ENCODE measurements at places on chromosomes 2 and 18.

- no peak for DNase-seq
These were observed 26.8 kb downstream of the LAMA1 start for GRCh38 chr18:7090771-7091170.

DNA sequence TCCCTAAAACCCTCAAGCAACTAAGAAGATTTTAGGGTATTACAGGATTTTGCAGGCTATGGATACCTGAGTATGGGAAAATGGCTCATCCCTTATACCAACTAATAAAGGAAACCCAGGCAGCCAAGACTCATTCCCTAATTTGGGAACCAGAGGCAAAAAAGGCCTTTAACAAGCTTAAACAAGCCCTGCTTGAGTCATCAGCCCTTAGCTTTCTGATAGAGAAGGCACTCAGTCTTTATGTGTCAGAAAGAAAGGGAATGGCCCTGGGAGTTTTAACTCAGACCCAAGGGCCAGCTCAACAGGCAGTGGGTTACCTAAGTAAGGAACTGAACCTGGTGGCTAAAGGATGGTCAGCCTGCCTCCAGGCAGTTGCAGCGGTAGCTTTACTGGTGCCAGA, 96.9 kb upstream of the RMP24 start:
- no peak for DNase-seq

DNA sequence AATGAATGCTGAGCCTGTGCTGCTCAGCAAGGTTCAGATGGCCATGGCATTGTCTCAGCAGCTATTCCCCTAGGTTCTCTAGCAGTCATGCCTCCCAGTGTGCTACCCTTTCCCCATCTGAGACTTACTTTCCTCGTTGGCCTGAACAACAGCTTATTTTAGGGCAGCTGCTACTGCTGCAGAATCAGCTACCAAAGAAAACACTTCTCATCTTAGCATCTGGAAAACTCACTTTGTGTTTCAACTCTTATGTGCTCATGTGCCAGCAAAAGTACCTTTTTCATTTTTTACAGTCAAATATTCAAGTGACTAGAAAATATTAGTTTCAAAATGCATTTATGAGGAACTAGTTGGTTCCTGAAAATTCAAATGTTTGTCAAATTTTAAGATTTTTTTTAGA, 60.4 kb upstream of the ZNF397 start:
- no peak for DNase-seq

GRCh38 chr2:26363323-26363722, 16.7 kb upstream of the ADGRF3 start:
- DNase-seq, result no peak

- no peak for DNase-seq
These were observed 247.8 kb upstream of the SIX2 start for GRCh38 chr2:45256867-45257641.

GRCh38 chr18:21912339-21913239, 172.0 kb downstream of the MIB1 start:
- DNase-seq, result no peak

GRCh38 chr2:188751816-188752215, 222.4 kb upstream of the COL3A1 start:
- no peak for DNase-seq

GRCh38 chr2:109068811-109069210, 60.2 kb upstream of the SH3RF3 start:
- no peak for DNase-seq

DNA sequence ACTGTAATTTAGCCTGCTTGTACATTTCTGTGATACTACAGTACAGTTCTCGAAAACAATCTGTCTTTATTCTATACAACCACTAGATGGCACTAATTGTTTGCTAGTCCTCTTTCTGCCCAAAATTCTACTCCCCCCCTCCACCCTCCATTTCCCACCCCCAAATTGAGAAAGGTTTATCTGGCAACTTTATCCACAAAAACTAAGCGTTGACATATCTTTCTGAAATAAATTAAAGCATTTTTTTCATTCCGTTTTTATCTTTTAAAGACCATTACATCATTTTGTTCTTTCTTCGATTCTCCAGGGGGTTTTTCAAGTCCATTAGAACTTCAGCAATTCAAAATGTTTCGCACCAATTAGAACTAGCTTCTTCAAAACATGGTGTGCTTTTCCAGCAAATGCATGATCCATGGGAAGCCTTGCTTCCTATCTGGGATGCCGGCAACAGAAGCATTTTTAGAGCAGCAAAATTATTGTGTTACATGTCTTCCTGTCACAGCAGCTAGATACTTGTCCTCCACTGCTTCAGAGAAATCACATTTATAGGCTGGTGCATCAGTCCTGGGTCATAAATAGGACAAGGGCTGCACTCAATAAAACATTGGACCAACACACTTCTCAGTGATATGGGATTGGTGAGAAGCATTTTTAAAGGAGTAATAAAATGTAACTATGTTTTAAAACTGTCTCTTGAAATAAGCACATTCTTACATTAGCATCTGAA, 241.3 kb downstream of the PAX3 start:
- no peak for DNase-seq

DNA sequence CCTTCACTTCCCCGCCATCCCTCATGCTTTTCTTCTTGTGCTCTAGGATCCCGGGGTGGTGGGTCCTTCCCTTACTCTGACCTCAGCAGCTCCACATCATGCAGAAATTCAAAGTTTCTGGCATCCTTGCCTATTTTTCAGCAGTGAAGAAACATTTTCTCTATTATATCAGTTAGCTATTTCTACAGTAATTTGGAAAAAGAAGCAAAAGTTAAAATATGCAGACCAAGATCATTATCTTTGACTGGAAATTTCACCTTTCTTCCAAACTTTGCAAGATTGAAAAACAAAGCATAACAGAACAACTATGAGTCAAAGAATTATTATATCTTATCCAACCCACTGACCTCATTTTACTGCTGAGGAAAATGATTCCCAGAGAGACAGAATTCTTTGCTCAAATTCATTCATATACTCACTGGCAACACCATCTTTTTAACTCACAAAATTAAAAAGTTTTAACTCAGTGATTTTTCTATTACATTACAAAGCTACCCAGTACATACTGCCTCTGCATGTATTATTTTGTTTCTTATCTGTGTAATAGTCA, 40.5 kb downstream of the ANTXR1 start:
- no peak for DNase-seq

- no peak for DNase-seq
These were observed 295.9 kb upstream of the CRIM1 start for GRCh38 chr2:36059691-36060090.

- no peak for DNase-seq
These were observed 1628.0 kb upstream of the PIK3C3 start for GRCh38 chr18:40326985-40327384.

DNA sequence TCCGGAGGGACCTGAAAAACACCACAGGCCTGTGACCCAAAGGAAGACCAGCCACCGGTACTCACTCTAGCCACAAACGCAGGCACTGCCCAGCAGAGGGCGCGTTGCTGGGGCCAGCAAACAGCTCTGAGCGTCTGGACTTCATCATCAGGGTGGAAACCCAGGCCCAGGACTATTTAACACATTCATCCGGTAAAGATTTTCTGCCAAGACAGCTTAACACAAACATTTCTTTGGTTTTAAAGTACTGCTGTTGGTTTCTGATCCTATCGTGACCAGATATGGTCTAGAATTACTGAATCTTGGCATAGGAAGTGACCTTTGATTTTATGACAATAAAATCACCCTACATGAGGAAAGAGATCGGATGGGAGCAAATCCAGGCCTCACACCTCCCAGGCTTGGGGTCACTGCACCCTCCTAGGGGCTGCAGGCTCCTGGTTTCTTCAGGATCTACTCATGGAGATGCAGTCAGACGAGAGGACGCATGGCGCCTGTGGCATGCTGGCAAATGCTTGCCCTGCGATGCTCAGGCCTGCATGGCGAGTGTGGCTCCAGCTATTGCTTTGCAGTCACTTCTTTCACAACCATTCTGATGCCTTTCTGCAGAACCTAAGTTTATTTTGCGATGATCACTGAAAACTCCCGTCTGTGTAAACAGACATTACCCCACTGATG, 130.4 kb downstream of the COL4A4 start:
- DNase-seq, result peak; percentile 43

GRCh38 chr2:60331115-60331809, 222.2 kb downstream of the BCL11A start:
- no peak for DNase-seq

- no peak for DNase-seq
These were observed 1.1 kb downstream of the SLC4A1AP start for GRCh38 chr2:27664622-27665363.

DNA sequence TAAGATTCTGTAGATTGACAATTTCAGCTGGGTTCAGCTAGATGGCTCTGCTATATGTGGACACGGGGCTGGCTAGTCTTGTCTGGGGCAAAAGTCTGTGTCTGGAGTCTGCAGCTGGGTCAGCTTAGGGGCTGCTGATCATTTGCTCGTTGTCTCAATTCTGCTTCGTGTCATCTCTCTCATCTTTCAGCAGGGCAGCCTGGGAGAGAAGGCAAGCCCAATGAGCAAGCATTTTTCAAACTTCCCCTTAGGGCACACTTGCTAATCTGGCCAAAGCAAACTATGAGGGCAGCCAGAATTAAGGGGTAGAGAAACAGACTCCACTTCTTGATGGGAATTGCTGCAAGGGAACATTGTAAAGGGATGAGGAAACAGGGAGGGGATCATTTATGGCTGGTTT, 462.6 kb downstream of the SLC4A3 start:
- no peak for DNase-seq

GRCh38 chr2:11676640-11677039, 6.6 kb upstream of the NTSR2 start:
- no peak for DNase-seq

DNA sequence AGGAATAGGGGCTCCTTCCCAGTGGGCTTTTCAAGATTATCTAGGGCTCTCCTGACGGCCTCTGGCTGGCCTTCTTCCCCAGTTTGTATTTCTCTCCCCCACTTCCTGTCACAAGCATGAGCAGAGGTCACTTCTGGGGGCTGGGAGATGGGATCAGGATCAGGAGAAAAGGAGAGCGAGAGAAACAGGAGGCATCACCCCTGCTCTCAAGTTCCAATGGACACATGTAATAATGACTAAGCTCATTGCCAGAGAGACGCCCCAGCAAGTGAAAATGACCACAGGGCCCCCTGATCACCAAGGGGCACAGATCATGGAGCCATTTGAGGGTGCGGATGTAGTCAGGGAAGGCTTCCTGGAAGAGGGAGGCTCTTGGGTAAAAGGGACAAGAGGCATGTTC, 92.1 kb downstream of the SMAD7 start:
- no peak for DNase-seq

DNA sequence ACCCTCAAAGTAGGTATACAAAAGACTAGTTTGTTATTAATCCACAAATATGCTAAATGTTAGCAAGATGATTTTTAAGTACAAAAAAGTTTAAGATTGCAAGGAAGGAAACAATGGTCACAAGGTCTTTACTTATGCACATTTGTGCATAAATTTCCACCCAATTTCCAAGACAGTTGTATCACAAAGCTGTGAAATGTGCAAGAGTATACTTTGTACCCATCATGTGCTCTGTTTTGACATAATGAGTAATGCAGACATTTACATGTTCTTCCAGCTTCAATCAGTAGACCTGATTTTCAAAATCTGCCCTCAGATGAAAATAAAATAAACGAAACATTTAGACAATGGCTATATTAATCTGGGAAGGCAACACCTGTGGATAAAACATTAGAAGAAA, 27.0 kb downstream of the SLC5A7 start:
- no peak for DNase-seq

- no peak for DNase-seq
These were observed 162.7 kb downstream of the INHBB start for GRCh38 chr2:120508567-120509041.

DNA sequence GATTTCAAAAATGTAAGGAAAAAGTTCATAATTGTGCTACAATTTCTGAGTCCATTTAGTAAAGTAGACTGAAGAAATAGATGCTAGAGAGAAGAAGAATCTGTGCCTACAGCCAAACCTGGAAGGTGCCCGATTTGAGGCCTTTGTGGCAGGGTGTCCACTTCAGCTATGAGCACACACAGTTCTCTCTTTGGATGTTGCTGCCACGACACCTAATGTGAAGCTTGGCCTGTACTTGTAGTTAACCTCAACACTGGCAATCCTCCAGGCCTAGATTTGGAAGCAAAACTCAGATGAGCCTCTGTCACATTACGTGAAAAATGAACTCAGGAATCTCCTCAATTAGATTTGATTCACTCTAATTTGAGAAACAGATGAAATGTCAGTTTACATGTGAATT, 90.1 kb upstream of the LRP1B start:
- DNase-seq, result no peak

DNA sequence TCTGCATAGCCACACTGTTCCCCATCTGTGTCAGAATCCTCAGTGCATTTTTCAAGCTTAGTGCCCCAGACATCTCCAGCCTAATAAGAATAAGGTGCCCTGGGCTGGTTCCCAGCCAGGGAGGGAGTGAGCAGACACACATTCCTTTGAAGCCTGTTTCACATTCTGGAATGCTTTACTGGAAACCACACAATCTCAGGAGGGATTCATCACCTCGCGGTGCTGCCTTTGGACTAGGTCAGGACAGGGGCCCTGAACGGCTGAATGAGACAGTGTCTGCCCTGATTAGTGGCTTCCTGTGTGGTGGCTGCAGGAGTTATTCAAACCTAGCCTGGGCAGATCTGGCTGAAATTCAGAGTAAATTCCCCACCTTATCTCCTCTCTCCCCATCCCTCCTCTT, 108.0 kb upstream of the LDAH start:
- no peak for DNase-seq

DNA sequence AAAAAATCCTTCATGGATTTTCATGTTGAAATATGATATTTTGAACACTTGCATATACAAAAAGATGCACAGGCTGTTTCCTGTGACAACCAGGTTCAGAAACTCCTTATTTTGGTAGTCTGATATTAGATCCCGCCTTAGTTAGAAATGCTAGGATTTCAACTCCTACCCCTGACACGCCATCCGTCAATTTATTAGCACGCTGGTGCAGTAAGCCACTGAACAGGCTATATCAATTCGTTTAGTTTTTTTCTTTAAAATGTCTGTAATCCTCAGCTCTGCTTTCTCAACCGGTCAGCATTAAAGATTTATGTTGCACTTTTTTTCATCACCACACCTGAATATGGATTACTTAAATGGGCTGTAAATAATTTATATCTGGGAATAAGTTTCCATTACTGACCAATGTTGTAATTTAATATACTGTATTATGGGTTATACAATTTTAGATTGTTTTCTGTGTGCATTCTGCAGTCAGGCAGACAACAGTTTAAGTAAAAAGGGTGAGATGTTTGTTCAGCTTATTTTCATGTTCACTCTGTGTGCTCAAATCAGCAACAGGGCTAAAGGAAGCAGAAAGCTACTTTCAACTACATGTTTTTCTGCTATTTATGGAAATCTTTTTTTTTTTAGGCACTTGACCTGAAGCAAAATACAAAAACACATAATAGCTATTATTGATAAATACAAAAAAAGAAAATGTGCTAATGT, 227.7 kb downstream of the ARHGAP15 start:
- DNase-seq, result no peak

DNA sequence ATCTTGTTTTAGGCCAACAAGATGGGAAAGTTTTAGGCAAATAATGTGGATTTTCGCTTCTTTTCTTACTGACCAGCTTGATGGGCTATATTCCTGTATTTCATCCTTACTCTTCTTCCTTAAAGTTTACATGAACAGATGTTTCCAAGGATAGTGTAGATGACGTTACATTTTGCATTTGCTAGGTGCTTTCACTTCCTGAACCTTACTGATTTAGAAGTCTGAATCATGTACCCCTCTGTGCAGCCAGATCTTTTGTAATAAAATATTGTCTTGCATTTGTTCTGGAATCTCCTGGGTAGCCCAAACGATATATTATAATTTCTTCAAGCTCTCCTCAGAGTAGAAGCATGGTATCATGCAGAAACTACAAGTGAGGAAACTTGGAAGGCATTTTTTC, 93.4 kb downstream of the CALCRL start:
- DNase-seq, result no peak

GRCh38 chr18:48026216-48026615, 95.8 kb upstream of the SMAD2 start:
- no peak for DNase-seq

All from activated CD4-positive, alpha-beta memory T cell treated with anti-CD3 and anti-CD28 coated beads for 36 hours (primary cell).